ENCODE measurements at places on chromosomes 7 and 10. TPM values are rescaled to one million over a fixed set of nuclear protein-coding genes. Genes with fewer than 3 reads are reported as not detected.

CYP3A7 gene
- not detected for polyA plus RNA-seq

DDC gene
- 42.9 TPM for polyA plus RNA-seq

SRRM3 gene
- 34.9 TPM for polyA plus RNA-seq

BNIP3 gene
- 95.9 TPM for polyA plus RNA-seq

KAT6B gene
- 13.3 TPM for polyA plus RNA-seq

TDRD1 gene
- not detected for polyA plus RNA-seq

ANKRD7 gene
- polyA plus RNA-seq = not detected

OR2A42 gene
- not detected for polyA plus RNA-seq

TMEM140 gene
- polyA plus RNA-seq = not detected

GCK gene
- 7.4 TPM for polyA plus RNA-seq

CPVL gene
- polyA plus RNA-seq = 19.5 TPM

UTF1 gene
- not detected for polyA plus RNA-seq

CPN1 gene
- not detected for polyA plus RNA-seq

CALHM3 gene
- polyA plus RNA-seq = not detected

SEMA3A gene
- polyA plus RNA-seq = 20.7 TPM

NODAL gene
- polyA plus RNA-seq = 0.46 TPM

Measured in neural cell (in vitro differentiated cells).